ENCODE measurements at places on chromosomes 5 and 9.

DNA sequence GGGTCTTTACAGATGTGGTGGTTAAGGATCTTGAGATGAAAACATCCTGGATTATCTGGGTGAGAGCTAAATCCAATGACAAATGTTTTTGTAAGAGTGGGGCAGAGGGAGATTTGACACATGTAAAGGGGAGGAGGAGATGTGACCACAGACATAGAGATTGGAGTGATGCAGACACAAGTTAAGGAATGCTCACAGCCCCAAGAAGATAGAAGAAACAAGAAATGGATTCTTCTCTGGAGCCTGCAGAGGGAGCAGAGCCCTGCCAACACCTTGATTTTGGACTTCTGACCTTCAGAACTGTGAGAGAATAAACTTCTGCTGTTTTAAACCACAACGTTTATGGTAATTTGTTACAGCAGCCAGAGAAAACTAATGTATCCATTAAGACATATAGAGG lies 21.7 kb downstream of the ITGA2 start:
- no peak for DNase-seq

- no peak for DNase-seq
These were observed 89.5 kb upstream of the SNCAIP start for GRCh38 chr5:122222580-122222979.

DNA sequence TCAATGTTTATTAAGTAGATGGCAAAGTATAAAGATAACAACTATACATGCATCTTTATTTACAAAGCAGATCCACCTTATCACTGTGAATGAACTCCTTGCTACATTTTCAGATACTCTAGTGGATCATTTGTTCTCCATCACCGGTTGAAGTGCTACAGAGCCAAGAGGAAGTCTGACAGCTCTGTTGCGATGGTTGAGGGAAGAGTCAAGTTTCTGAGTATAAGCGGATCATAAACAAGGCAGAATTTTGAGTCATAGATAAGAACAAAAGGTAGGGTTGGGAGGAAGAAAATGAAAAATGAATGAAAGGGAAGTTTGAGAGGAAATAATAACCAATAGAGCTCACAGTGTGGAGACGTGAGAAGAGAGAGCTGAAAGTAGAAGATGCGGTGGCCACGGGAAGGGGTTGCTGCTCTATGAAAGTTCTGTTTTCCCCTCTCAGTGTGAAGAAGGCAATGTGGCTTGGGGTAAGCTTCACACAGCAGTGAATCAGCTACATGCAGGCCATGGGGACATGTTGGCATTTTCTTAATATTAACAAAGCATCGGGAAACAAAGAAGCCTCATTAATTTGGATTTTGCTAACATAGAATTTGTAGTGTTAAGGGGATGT lies 30.8 kb upstream of the KCNN2 start:
- no peak for DNase-seq

DNA sequence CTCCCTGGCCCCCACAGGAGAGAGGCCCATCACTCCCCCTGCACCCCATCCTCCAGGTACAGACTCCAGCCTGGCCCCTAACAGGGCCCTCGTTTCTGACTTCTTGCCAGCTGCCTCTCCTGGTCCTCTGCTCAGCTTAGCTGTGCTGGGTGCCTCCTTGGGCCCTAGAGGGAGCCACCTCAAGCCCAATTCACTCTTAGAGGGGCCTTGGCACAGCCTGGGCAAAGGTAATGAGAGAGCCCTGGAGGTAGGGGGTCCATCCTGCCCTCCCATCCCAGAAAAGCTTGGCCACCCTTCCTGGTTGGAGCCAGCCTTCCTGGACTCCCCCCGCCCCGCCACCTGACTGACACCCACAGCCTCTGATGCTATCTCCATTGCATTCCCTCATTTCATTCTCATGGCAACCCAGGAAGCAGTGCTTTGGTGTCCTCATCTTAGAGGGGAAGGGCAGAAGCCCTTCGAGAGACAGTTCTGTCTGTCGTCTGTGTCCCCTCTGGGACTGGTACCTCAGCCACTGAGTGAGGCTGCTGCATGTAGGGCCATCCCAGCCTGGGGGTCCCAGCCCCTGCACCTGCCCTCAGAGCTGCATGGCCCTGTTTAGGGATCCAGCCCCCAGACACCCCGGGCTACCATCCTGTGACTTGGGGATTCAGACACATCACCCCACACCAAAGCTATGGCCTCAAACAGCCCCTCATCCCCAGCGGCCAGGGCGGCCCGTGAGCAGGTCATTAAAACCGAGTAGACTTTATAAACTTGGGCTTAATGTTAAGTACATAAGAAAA lies 95.5 kb downstream of the BARX1 start:
- DNase-seq = no peak

- no peak for DNase-seq
These were observed 236.1 kb downstream of the ARRDC3 start for GRCh38 chr5:91146905-91147600.

GRCh38 chr5:100800562-100800961 lies 102.5 kb downstream of the ST8SIA4 start:
- DNase-seq = no peak

DNA sequence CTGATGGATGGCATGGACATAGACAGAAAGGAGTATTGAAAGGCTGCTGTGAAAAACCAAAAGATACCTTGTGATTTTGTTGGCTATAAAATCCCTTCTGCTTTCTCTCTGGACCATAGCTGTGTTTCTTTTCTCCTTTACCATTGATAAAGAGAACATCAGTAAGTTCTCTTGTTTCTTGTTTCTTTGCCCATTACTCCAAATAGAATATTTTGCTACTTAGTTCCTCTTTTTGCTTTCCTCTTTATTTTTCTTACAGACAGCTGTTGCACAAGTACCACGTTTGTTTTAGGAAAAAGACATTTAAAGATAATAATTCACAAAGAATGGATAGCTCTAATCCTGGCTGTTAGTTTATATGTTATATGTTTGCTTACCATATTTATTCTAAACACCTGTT lies 1129.2 kb downstream of the DTWD2 start:
- DNase-seq = no peak

DNA sequence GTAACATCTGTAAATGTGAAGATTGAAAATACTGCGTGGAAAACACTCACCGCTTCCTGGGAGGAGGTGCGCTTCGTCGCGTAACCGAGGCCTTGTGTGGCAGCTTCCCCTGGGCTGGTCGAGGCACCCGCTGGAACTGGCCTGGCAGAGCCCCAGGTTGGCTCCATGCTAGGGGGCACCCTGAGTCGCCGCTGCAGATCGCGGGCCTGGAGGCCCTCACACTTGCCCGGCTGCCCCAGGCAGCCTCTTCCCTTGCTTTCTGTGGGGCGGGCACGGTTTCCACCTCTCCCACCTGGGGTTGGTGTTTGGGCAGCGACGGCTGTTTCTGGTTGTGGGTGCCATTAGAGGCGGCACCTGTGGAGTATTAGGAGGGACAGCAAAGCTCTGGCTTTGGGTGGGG lies 852 bp downstream of the ZNF354C start:
- no peak for DNase-seq

DNA sequence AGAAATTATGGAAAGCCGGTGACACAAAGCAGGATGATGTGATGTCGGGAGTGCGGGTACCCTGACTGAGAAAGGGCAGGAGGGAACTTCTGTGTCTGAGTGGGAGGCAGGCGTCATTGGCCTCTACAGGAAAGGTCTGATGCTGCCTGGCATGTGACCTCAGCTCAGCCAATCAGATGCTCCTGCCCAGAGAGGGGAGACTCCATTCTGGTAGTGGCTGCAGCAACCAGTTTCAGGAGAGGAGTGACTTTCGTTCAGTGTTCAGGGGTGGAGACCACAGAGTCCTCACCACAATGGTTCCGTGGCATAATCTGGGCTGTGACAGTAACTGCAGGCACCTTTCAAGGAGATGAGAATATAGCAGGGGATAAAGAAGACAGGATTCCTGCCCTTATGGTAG lies 6.7 kb upstream of the SFXN1 start:
- DNase-seq = no peak

- no peak for DNase-seq
These were observed 421.3 kb downstream of the CDH12 start for GRCh38 chr5:22431840-22432239.

DNA sequence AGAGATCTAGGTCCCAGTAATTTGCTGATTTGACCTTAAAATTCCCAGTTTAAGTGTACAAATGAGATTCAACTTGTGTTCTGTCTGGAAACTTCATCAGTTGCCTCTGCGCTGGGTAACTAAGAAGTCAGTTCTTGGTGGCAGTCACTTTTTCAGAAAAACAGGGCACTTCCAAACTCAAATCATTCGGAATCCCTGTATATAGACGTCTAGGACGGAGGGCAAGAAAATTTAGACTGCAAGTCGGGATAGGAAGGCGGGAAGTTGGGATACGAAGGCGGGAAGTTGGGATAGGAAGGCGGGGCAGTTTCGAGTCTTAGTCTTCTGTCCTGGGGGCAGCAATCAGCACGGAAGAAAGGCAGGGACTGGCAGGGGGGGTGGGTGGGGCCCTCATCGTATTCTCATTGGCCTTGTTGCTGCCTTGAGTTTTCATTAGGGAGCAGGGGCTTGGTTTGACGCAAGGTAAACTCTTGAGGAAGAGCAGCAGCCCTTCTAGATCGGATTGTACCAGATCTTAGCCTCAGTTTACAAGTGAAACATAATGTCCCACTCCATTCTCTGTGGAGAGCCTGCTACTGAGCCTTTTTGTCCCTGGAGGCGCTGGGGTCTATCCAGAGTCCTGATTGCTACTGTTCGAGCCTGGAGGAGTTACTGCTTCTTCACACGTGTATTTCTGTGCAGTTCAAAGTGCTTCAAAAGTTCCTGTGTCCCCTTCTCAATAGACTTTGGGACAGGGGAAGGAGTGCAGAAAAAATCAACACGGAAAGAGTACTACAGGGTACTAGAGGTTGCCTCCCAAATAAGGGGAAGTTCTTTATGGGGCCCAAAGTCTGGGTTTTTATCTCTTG lies 2.7 kb upstream of the PURA start:
- DNase-seq = no peak

GRCh38 chr5:10588779-10589447 lies 25.0 kb downstream of the ANKRD33B start:
- no peak for DNase-seq

GRCh38 chr5:179435731-179436315 lies 90.6 kb upstream of the ADAMTS2 start:
- DNase-seq = no peak

GRCh38 chr9:114281473-114282103 lies 41.3 kb upstream of the ORM1 start:
- no peak for DNase-seq

DNA sequence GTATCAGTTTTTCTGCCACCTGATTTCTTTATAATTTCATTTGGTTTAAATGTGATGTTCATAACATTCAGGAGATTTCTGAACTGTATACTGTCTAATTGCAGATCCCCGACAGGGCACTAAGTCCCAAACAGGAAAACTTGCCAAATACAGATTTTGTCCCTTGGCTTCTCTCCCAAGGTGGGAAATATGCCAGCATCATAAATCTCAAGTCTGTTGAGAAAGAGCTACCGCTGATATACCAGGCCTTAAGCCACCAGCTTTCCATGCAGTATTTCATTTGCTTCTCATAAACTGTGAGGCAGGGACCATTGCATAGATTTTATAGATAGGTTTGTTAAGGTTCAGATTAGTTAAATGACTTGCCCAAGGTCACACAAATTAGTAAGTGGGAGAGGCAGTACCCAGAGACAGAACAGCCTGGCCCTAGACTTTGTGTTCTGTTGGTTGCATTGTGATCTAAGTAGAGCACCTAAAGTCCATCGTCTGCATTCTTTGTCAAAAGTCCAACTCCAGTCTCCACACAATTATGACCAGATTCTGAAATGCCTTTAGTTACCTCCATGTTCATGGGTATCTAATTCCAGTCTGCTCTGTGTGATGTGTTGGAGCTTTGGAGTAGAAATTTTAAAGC lies 16.2 kb downstream of the GPR21 start:
- DNase-seq = no peak

- DNase-seq = no peak
These were observed 28.8 kb upstream of the DAB2 start for GRCh38 chr5:39453606-39454005.

GRCh38 chr5:111927191-111927590 lies 170.2 kb upstream of the NREP start:
- no peak for DNase-seq

DNA sequence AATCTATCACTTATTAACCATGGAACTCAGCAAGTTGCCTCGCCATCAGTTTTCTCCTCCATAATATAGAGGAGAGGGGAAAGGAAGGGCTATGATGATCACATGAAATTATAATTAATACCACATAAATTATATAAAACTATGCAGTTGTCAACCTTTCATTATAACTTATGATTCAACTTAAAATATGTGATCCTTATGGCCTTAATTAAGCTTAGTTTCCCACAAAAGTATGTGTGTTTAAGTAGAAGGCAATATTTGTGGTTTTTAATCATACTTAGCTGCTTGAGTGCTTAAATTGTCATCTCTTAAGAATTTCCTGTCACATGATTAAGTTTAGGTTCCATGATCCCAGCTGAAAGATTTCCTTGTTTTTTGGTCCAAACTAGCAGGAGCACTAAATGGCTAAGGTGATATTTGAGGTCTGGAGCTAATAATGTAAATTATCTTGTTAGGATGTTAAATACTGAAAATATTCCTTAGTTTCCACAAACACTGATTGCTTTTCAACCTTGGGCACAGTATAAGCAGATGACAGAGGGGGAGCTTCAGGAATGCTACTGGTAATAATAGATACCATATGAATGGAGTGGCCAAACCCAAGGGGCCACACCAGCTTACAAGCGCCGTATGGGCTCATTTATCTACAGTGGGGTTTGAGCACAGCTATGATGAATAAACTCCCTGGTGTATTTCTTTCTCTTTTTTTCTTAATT lies 26.4 kb upstream of the F2R start:
- DNase-seq = no peak

DNA sequence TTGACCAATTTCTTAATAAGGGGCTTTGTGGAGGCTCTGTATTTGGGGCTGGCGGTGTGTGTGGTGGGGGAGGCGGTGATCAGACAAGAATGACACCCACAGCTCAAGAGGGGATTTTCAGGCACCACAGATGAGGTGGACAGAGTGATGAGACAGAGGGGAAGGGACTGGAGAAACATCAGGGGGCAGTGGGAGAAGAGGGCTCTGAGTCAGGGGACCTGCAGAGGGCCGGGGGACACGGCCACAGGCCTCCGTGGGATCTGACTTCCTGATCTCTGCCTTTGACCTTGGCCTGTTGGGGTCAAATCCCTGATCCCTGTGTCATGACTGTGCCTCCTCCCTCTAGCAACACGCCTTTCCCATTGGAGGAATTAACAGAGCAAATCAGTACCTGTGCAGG lies 197.7 kb downstream of the C9orf50 start:
- no peak for DNase-seq

DNA sequence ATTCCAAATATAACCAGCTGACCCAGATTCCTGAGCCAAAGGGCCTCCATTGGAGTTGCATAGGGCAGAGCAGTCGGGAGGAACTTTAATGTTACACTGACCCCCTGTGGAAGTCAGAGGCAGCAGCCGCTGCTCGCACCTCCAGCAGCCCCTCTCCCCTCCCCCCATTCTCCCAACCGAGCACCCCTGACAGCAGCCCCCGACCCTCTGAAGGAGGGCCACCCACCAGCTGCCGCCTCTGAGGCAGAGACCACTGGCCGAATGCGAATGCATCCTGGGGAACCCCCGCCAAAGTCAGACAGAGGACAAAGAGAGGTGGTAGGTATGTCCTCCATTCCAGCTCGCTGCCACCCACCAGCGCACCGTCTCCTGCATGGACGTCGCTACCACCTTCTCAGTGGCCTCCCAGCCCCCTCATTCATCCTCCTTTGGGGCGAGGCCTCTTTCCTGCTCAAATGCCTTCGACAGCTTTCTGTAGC lies 231.0 kb downstream of the CDK5RAP2 start:
- no peak for DNase-seq
